ENCODE measurements at places on chromosomes 6 and 20. TPM values are rescaled to one million over a fixed set of nuclear protein-coding genes. Genes with fewer than 3 reads are reported as not detected.

HS3ST5 gene
- not detected for total RNA-seq

ZNF334 gene
- 5.1 TPM for total RNA-seq

FOXC1 gene
- not detected for total RNA-seq

FAM217A gene
- total RNA-seq = not detected

BEND6 gene
- not detected for total RNA-seq

MICB gene
- total RNA-seq = 17.7 TPM

BPIFB2 gene
- not detected for total RNA-seq

RAB44 gene
- total RNA-seq = not detected

GPR63 gene
- 1.0 TPM for total RNA-seq

DNA sequence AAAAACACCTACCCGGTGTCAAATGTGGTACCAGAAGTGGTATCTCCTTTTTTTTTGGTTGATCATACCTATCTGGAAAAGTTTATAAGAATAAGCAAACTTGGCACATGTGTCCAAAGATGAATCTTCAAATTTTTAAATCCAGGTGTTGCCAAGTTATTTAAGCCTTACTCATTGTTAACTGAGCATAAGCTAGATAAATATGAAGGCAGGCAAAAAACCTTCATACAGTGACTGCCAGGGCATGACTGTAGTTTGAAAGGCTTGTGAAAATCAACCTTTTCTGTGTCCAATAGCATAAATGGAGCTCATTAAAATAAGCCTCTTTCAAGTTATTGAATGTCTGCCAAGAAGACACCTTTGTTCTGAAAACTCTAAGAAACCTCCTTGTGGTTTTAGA is 699.2 kb downstream of the DOK5 start:
- DNase-seq = no peak

DNA sequence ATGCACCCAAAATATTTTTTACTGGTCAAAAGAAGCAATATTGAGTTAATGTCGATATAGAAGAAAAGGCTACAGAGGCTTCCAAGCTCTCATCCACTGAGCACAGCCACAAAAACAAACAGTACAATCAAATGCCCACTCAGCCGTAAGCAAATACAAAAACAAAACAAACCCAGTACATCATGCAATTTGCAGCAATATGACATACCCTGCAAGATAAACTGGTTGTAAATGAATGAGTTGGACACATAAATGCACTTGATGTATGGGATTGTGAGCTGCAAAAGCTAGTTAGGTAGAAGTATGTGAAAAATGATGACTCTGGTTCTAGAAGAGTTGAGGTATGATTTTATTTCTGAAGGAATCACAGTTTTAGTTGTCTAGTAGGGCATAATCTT is 83.9 kb downstream of the SESN1 start:
- no peak for DNase-seq

GRCh38 chr6:12371641-12372146 is 81.5 kb downstream of the EDN1 start:
- DNase-seq = no peak

DNA sequence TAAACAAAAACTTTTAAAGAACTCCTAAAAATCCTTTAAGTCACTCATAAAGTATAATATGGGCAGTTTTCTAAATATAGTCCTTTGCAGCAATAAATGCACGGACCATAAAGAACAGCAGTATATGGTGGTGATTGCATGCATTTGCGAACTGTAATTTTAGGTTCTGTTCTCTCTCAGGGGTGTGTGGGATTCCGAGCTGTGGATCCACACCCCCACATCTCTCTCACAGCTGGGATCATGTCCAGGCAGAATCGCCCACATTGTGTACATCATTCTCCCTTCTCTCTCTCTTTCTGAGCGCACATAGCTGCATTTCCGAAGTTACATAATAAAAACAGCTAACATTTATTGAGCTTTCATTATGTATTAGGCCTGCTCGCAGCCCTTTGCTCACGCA is 28.6 kb downstream of the SLC52A3 start:
- no peak for DNase-seq

- no peak for DNase-seq
These were observed 205.5 kb downstream of the MMUT start for GRCh38 chr6:49257549-49257948.

DNA sequence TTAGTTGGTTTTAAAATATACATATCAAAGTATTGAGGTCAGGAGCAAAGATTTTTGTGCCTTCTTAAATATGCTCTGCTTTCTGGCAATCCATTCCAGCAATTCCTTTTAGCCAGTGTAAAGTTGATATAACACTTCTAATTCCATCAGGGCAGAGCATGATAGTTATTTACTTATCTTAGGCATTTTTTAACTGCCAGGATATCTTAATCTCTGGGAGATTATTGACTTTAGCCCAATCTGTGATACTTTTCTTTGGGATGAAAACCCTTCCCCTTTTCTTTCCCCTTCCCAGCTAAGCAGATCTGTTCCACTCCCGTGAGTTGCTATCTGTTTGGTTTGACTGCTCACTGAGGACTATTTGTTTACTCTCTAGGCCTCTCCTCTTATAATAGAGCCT is 168.7 kb upstream of the RSPO3 start:
- no peak for DNase-seq

- DNase-seq = no peak
These were observed 7.4 kb upstream of the LAMA5 start for GRCh38 chr20:62374331-62375152.

- DNase-seq = no peak
These were observed 723 bp upstream of the ARID1B start for GRCh38 chr6:156776470-156776839.

GRCh38 chr6:41451515-41452163 is 94.5 kb upstream of the FOXP4 start:
- DNase-seq = no peak

- no peak for DNase-seq
These were observed 29.6 kb downstream of the ADA start for GRCh38 chr20:44621939-44622338.

- no peak for DNase-seq
These were observed 75.1 kb upstream of the ATXN1 start for GRCh38 chr6:16836144-16836981.

- no peak for DNase-seq
These were observed 1.6 kb upstream of the REV3L start for GRCh38 chr6:111484633-111484930.

- no peak for DNase-seq
These were observed 173.2 kb downstream of the TMEM242 start for GRCh38 chr6:157150076-157150475.

DNA sequence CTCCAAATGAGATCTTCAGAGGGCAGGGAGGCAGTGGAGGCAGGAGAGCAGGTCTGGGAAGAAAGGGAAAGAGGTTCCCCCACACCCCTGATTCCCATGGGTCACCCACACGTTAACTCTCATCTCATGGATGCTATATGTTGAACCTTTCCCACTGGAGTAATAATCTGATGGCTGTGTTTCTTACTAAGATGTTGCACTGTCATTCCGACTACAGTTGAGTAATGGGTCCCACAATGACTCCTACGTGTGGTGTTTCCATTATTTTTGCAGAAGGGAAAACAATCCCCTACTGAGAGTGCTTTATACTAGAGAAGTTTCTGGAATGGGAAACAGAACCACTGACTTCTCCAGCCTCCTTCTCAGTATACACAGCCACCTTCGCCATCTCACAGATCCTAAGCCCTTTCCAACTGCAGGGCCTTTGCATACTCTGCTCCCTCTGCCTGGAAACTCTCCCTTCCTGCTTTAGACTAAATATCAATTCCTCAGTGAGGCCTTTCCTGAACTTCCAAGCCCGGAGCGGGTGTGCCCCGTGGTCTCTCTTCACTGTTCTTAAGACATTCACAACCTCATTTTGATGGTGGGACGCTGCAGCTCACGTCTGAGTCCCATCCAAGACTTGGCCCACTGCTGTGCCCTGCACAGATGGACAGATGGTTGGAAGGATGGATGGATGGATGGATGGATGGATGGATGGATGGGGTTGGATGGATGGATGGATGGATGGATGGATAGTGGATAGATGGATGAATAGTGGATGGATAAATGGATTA is 238.6 kb upstream of the PMEPA1 start:
- no peak for DNase-seq

GRCh38 chr20:34663213-34663943 is 13.5 kb downstream of the PIGU start:
- no peak for DNase-seq

GRCh38 chr20:9081423-9081966 is 12.6 kb downstream of the PLCB4 start:
- no peak for DNase-seq

DNA sequence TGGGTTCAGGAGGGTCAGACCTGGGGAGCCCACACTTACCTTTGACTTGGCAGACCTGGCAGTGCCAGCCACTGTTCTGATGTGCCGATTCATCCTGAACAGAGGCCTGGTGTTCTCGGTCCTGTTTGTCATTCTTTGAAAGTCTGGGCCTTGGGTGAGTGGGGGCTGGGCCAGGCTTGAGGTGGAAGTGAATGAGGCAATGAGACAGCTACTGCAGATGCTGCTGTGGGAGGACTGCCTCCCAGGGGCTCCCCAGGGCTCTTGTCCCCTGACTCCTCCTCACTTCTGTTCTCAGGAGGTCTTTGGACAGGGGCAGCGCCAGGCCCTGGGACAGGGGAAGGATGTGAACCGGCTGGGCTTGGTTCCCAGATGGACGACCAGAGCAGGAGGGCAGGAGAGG is 5.6 kb upstream of the TREML4 start:
- no peak for DNase-seq

- DNase-seq = no peak
These were observed 111.3 kb upstream of the PRSS16 start for GRCh38 chr6:27136077-27136644.

All from activated naive CD8-positive, alpha-beta T cell treated with anti-CD3 and anti-CD28 coated beads for 36 hours (primary cell).